Sciatic nerve (tissue), 2 donors: ENCODE measurements at places on chromosomes 16 and 17. TPM values are rescaled to one million over a fixed set of nuclear protein-coding genes. Genes with fewer than 3 reads are reported as not detected.

The PIRT gene
- not detected for total RNA-seq

The LHX1 gene
- not detected for total RNA-seq

- no peak for DNase-seq
Measured at GRCh38 chr16:11236461-11237254, 19.3 kb downstream of the SOCS1 start.

DNA sequence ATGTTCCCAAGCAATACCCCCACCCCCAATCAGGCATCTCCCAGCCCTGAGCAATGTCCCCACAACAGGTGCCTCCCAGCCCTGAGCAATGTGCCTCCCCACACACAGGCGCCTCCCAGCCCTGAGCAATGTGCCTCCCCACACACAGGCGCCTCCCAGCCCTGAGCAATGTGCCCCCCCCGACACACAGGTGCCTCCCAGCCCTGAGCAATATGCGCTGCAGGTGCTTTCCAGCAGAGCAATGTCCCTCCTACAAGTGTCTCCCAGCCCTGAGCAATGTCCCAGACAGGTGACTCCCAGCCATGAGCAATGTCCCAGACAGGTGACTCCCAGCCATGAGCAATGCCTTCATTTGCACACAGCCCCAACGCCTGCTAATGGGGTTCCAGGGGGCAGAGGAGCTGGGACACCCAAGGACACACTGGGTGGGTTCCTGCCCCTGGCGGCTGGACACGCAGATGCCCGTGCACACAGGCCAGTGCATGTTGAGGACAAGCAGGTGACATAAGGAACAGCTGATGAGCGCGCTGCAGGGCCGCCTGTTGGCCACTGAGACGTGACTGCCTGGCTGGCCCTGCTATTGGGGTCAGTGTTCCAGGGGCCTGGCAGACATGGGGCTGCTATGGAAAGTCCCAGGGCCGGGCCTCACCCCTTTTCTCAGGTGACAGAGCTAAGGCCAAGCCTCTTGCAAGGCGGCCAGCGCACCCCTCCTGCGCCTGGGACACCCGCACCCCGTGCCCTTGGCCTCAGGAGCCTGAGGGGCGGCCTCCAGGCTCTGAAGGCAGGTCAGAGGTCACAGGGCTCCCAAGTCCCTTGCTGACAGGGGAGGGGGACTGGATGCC, 26.9 kb upstream of the PABPN1L start:
- no peak for DNase-seq

DNA sequence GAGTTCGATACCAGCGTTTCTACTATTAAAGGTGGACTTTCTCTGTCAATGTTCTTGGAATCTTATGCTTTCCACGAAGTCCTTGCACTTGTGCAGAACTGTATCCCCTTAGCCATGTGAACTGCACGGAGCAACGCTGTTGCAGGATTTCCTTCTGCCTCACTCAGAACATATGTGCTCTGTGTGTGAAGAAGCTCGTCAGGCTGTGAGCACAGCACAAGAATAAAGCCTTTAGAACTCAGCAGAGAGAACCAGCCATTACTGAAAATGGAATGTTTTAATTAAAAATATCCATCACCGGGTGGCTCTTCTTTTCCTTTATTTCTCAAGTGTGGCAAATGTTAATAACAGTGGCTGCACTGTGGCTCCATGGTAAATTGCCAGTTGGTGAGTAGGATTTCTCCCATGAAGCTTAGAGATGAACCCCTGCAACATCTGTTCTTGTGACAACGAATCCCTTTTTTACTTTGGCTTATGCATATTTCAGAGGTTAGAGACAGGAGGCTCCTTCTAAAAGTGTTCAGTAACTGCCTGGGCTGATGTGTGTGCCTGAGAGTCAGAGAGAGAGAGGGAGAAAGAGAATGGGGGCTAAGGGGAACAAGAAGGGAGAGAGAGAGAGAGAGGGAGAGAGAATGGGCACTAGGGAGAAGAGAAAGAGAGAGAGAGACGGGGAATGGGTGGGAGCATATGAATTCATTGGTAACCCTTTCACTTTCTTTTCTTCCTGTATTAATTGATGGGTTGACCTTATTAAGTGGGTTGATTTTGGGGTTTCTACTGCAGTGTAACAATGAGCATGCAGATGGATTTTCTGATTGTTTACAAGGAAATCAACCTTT, 50.0 kb downstream of the RPTOR start:
- no peak for DNase-seq

DNA sequence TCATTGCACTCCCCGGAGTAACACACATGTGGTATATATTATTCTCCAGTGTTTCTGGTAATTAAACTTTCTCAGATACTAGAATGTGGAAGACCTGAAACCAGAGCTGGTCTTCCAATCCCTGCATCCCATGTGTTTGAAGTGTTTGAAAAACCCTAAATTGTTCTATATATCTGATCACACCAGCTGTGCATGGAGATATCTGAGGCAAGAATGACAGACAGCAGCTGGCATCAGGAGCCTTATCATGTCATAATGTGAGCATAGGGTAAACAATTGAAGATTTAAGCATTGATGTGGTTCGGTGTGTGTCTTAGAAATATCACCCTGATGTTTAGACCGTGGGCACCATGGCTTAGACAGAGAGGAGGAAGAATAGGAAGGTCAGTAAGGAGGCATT, 251.0 kb downstream of the CDH11 start:
- no peak for DNase-seq

DNA sequence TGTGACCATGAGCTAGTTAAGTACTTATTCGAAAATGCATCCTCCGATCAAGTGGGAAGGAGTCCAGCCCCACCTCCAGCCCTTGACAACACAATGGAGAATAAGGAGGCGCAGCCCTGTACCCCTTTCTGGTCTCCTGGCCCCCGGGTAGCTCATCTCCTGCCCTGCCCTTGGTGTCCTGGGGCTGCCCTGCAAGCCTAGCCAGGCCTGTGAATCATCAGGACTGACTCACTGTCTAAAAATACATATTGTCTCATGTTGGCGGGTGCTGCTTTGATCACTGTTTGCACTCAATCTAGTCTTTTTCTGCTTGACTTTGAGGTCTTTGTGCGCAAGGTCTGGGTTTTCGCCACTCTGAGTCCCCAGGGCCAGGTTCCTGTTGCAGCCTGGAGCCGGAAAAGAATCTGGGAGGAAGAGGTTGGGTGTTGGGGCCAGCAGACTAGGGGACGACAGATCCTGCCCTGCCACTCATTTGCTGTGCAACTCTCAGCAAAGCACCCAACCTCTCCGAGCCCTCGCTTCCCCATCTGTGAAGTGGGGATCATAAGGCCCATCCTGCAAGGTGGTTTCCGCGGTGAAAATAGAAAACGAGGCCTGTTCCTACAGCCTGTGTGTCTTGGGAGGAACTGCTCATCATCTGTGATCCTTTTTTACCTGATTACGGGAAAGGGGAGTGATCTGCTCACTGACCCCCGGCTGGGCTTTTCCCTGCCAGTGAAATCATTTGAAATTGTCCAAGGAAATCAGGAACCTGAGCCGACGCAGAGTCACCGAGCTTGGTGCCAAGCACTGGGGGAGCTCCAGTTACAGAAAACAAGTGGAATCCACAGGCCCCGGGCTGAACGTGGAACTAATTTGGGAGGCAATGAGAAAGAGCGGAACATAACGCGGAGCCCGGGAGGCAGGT, 230.4 kb downstream of the PARN start:
- DNase-seq, result peak; percentile 71

GRCh38 chr17:64982139-64982915, 63.0 kb upstream of the LRRC37A3 start:
- no peak for DNase-seq
